ENCODE measurements at places on chromosomes 3 and 15. TPM values are rescaled to one million over a fixed set of nuclear protein-coding genes. Genes with fewer than 3 reads are reported as not detected.

- DNase-seq, result no peak
These were observed 596.7 kb upstream of the ADAMTS9 start for GRCh38 chr3:65284546-65284945.

- no peak for DNase-seq
These were observed 11.1 kb downstream of the ZBTB38 start for GRCh38 chr3:141379250-141379966.

DNA sequence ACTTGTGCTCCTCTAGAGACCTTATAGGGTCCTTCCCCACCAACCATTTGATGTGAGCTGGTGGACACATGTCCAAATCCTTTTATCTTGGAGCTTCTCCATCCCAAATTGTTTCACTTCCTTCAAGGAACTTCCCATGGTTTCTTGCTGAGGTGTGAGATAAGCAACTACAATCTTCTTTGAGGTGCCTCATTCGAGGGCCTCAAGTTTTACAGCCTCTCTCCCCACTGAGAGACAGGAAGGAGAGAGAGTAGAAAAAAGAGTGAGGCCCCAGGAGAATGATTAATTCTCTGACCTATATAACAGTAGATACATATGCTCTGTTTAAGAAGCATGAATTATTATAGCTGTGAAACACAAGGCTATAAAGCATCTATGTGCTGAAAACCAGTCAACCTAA lies 70.5 kb downstream of the SUMF1 start:
- no peak for DNase-seq

DNA sequence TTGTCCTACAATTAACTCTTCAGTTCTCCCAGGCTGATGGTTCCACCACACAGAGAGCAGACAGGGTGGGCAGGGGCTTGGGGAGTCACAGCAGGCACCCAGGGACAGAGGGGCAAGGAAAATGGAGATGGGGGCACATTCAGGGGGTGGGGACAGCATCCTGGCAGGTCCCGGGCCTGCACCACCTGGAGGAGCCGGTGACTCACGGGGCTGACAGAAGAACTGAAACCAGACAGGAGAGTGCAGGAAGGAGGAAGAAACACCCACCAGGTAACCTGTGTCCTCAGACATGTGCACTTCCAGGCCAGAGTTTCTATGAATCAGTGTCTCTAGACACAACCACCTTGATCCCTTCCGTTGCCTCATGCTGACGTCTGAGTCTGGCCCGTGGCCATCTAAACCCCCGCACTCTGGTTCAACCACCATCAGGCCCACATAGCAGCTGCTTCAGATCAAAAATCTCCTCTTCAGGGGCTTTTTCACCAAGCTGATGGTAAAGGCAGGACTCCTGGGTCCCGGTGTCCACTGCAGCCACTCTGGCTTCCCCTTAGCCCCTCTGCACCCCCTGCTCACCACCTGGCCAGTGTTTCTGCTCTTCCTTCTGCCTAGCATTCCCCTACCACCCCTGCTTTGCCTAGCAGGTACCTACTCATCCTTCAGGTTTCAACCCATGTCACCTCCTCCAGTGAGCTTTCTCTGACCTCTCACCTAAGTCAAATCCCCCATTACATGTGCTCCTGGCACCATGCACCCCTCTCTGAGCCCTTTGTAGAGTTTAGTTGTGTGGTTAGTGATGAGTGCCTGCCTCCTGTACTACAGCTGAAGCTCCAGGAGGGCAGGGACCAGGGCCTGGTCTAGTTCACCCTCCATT lies 16.5 kb upstream of the CYP11A1 start:
- no peak for DNase-seq

GRCh38 chr3:112633757-112634156 lies 7.2 kb downstream of the CCDC80 start:
- DNase-seq, result no peak

DNA sequence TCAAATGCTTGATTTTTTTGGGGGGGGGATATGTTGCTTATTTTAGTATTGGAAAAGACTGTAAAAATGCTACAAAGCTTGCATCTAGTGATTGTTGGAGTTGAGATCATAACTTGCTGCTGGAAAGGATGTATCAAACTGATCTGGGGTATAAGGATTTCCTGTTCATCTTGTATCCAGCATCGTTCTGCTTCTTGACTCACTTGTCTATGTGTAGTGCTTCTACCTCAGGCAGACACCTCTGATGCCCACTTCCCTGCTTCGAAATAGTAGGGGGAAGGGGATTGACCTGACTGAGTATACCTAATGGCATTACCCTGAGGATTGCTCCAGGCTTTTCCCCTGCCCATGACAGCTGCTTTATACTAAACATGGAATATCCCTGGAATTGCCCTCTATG lies 42.7 kb downstream of the STT3B start:
- DNase-seq, result no peak

DNA sequence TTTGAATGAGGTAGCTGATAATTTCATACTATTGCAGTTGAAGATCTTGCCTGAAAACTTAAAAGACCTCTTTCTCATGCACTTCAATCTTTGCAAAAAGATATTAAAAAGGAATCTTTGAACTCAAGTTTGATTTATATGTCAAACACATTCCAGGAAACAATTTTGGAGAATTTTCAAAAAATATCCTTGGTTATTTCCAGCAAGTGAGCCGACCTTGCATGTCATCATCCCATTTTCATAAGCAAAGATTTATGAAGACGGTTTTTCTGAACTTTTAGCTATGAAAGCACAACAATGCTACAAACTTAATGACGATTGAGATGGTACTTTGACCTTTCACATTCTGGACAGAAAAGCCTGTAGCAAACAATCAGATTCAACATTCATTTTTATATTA lies 95.6 kb downstream of the RFX7 start:
- no peak for DNase-seq

GRCh38 chr3:129378949-129379348 lies 49.5 kb downstream of the EFCAB12 start:
- no peak for DNase-seq

DNA sequence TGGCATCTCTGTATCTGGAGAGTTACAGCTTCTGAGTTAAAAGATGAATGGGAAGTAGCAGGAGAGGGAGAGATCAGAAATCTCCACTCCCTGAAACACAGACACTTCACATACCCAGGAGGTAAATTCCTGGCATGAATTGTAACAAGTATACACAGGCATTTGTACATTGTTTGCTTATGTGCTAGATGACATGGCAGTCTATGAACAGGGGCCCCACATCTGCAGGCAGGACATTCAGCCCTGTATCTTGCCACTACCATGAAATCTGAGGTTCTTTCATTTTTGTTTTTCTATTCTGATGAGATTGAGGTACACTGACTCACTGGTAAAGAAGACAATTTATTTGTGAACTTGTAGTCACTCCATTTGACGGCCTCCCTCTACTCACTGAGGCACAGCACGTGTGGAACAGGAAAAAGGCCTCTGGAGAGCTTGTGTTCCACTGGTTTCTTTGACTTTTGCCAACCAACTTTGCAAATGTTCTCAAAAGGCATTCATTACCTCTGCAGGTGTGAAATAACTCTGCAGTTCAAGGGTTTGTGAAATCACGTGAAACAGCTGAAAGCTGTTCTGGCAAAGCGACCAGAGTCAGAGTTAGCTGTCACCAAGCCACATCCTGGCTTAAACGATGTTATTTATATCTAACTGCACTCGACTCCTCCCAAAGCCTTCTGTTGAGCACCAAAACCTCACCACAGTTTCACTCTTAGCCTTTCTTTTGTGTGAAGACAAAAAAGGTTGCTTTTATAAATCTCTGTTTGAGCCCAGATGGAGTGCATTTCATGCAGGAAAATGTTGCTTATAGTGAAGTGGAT lies 401.3 kb upstream of the CFAP20DC start:
- no peak for DNase-seq

DNA sequence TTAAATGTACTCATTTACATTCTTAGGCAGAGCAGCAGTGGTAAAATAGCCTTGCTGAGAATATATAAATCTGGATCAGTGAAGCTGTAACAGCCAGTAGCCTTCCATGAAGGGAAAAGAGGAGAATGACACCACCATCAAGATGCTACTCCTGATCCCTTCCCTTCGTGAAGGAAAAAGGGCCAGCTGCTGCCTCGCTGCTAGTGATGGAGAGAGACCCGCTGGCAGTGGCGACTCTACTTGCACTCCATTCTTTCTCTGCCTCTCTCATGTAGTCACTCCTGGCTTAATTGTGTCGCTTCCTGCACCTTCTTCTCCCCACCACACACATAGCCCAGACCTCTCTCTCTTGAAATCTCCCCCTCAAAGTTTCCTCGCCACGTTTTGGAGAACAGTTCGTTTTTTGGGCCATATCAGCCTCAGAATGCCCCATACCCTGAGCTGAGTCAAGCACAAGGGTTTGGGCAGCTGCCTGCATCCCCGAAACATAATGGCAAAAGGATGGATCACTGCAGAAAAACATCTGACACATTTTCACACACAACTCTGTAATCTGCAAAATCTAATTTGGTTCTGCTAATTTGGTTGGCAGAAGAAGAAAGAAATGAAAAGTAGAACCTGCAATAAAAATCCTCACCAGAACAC lies 460.3 kb upstream of the IL12A start:
- DNase-seq, result no peak

- DNase-seq, result no peak
These were observed 24.1 kb downstream of the PDIA5 start for GRCh38 chr3:123090728-123091531.

DNA sequence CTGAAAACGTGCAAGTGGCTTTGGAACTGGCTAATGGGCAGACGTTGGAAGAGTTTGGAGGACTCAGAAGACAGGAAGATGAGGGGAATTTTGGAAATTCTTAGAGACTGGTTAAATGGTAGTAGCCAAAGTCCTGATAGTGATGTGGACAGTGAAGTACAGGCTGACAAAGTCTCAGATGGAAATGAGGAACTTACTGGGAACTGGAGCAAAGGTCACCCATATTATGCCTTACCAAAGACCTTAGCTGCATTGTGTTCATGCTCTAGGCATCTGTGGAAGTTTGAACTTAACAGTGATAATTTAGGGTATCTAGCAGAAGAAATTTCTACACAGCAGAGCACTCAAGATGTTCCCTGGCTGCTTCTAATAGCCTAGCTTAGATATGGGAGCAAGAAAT lies 28.6 kb upstream of the SERPINI2 start:
- no peak for DNase-seq

- DNase-seq, result no peak
These were observed 14.4 kb downstream of the DAG1 start for GRCh38 chr3:49484471-49484870.

- DNase-seq, result no peak
These were observed 16.8 kb downstream of the IGDCC4 start for GRCh38 chr15:65405791-65406423.

- DNase-seq, result no peak
These were observed 68.9 kb upstream of the PCSK6 start for GRCh38 chr15:101558221-101558941.

GRCh38 chr15:96058103-96058851 lies 272.2 kb upstream of the NR2F2 start:
- DNase-seq, result no peak

DNA sequence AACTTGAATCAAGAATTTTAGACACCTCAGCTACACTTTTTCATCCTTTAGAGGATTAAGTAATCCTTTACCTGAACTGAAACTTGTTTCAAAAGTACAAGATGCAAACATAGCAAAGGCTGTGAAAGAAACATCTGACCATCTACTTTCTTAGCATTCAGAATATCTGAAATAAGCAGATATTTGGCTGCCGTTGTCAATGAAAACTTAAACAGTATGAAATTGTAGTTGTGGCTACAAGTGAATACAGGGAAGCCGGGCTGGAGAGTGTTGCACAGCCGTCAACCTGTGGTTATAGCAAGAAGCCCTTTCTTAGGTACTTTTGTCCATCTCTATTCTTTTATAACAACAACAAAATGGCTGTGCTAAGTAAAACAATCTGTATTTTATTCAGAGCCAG lies 6.9 kb upstream of the CX3CR1 start:
- DNase-seq, result no peak

- no peak for DNase-seq
These were observed 190.9 kb upstream of the TBL1XR1 start for GRCh38 chr3:177388209-177388608.

DNA sequence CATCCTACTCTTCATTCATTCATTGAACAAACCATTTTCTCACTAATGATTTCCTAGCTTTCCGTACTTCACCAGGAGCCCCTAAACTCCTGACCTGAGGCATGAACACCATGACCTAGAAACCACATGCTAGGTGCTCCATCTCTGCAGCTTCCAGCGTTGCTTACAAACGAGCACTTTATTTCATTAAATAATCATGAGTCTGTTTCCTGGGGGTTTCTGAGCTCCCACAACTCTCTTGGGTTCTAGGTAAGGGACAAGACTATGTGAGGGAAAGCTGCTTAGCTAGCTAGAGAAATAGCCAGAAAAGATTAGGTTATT lies 1.3 kb downstream of the MAP2K1 start:
- no peak for DNase-seq

GRCh38 chr3:60847791-60848190 lies 403.5 kb downstream of the FHIT start:
- no peak for DNase-seq

DNA sequence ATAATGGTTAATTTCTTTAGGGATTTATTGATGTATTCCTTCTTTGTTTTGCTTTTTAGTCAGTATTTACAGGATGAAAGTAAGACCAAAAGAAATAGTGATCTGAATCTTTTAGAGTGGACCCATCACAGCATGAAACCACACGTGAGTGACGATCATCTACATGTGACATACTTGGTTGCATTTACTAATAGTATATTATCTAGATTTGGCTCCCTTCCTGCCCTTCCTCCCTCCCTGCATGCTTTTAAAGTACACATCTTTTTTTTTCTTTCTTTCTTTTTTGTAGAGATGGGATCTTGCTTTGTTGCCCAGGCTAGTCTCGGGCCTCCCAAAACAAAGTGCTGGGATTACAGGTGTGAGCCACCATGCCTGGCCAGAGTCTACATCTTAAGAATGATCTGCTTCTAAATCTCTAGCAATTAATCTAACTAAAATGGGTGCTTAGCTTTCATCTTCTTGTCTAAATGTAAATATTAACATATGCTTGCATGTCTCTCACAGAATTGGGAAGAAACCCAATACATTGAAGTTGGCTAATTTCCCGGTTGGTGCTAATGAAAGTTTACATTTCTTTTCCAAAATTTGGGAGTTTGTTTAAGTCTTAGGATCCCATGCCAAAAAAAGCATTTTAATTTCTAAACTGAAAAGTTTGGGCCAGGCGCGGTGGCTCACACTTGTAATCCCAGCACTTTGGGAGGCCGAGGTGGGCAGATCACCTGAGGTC lies 38.0 kb downstream of the SENP2 start:
- no peak for DNase-seq

DNA sequence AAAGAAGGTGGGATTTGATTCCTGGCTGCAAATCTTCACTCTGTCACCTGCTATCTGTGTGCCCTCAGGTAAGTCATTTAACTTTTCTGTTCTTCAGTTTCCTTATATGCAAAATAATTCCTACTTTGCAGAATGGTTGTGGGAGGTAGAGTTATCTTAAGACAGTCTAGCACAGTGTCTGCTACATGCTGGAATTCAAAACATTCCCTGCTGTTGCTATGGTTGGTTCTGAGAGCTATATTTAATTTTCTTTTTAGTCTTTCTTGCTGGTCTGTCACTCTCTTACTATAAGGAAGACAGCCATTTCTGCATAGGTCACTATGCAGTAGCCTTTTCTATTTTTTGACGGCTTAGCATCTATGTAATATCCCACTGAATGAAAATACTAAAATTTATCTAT lies 4.0 kb upstream of the ADPGK start:
- DNase-seq, result no peak

- DNase-seq, result no peak
These were observed 48.3 kb downstream of the DHX36 start for GRCh38 chr3:154275965-154276364.

- DNase-seq, result no peak
These were observed 8.2 kb upstream of the RTP4 start for GRCh38 chr3:187359798-187360486.

Gene POPDC2
- total RNA-seq, result 0.65 TPM

Gene GABRA5
- total RNA-seq, result 0.25 TPM

Gene PATL2
- total RNA-seq, result 0.58 TPM

Gene PTX3
- total RNA-seq, result 0.23 TPM

Gene IL17RB
- total RNA-seq, result 23.2 TPM

Gene ROBO2
- 0.20 TPM for total RNA-seq

Gene RBMS3
- 9.6 TPM for total RNA-seq

All from left lobe of liver (tissue), 2 donors.